ENCODE measurements at places on chromosomes 7 and 10.

GRCh38 chr7:6170571-6171531 is 101.6 kb downstream of the CYTH3 start:
- no peak for DNase-seq

- DNase-seq = peak; percentile 42
Observed at GRCh38 chr10:75623310-75624093, 192.1 kb downstream of the LRMDA start.

GRCh38 chr7:138125119-138125518 is 48.9 kb downstream of the AKR1D1 start:
- DNase-seq = no peak

DNA sequence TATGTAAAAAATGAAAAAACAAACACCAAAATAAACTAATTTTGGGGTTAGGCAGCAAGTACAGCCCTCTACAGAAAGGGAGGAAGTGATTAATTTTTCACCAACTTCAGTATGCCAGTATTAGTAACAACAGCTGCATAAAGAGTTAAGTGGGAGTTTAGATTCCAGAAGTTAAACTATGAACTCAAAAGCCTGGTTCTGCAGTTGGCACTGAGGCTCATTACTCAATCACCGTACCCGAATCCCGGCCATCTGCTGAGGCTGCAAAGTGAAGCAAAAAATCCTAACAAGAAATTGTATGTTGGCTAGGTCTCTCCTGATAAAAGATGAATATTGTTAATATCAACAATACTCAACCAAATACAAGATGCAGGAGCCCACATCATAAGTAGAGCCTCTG is 4.0 kb downstream of the NUDT5 start:
- no peak for DNase-seq

GRCh38 chr10:7233259-7233991 is 177.4 kb downstream of the SFMBT2 start:
- DNase-seq = no peak

Measured in NCI-H146 (cell line).